HFF-Myc (cell line): ENCODE measurements at places on chromosomes 3 and 15.

GRCh38 chr3:95351158-95351557 lies 1288.3 kb downstream of the NSUN3 start:
- no peak for DNase-seq

GRCh38 chr3:5187920-5188418 lies 462 bp downstream of the EDEM1 start:
- no peak for DNase-seq

DNA sequence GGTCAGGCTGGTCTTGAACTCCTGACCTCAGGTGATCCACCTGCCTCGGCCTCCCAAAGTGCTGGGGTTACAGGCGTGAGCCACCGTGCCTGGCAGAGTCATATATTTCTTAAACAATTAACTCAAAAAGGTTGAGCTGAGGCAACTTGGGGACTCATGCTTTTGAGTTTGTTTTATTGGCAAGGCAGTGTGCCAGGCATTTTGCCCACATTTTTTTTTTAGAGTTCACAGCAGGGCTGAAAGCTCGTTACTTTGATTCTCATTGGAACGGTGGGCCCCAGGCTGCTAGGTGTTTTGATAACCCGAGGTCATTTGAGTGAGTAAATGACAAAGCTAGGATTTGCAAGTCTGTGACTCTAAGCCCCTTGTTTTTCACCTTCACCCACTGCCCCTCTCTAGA lies 76.2 kb downstream of the CCK start:
- no peak for DNase-seq

DNA sequence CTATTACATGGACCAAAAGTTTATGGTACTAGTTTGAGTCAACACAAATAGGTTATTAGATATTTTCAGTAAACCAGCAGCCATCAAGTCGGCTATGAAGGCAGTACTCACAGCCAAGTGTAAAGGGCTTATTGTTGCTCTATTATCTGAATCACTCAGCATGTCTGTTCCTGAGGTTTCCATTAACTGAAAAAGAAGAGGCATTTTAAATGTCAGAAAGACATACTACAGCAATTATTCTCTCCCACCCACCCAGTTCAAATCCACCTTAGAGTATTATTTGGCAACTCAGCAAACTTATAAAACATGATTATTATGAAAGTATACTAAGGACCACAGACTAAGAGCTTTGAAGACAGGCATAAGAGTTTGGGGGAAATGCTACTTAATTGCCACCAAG lies 93.1 kb downstream of the BTD start:
- no peak for DNase-seq

DNA sequence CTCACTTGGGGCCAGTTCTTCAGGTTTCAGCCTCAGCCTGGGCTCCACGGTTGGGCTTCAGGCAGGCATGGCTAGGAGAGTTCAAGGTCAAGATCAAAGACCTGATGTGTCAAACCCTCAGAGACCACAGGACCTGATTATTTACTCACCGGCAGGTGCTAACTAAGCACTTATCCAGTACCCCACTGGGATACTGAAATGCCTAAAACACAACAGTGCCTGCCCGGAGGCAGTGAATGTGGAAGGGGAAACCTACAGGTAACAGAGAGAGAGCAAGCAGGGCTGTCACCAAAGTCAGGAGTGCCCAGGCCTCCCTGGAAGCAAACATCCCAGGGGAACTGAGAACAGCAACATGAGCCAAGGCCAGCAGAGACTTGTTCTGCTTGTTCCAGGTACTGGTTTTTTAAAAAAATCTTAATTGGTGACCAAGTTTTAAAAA lies 6.7 kb downstream of the IDH2 start:
- no peak for DNase-seq

- DNase-seq = no peak
Measured at GRCh38 chr3:63089751-63090132, 188.4 kb upstream of the SYNPR start.

DNA sequence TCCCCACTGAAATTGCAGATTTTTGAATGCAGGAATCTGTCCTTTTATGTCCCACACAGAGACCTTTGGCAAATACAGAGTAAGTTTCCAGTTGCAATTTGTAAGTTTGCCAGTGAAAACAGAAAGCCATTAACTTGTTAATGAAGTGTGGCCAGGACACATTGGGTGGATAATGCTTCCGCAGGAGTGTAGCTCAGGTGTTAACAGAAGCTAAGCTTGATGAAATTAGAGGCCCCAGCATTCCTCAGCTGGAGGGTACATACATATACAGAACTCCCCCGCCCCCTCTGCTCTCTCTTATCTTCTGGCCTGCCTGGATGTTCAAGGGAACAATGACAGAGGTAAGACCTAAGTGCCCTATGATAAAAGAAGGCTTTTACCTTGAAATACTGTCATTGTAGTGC lies 8.1 kb upstream of the LRRC2 start:
- DNase-seq = no peak

GRCh38 chr15:40796512-40796911 lies 10.4 kb upstream of the ZFYVE19 start:
- no peak for DNase-seq

DNA sequence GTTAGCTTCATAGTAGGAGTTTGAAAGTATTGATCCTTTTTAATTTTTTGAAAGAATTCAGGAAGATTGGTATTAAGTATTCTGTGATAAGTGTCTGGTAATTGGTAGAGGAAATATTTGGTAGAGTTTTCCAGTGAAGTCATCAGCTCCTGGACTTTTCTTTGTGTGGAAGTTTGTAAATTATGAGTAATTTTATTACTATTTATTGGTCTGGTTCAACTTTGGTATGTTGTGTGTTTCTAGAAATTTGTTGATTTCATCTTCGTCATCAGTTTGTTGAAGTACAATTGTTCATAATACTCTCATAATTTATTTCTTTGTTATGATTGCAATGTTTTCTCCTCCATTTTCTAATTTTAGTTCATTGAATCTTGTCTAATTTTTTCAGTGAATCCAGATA lies 832.0 kb downstream of the OTOL1 start:
- no peak for DNase-seq

DNA sequence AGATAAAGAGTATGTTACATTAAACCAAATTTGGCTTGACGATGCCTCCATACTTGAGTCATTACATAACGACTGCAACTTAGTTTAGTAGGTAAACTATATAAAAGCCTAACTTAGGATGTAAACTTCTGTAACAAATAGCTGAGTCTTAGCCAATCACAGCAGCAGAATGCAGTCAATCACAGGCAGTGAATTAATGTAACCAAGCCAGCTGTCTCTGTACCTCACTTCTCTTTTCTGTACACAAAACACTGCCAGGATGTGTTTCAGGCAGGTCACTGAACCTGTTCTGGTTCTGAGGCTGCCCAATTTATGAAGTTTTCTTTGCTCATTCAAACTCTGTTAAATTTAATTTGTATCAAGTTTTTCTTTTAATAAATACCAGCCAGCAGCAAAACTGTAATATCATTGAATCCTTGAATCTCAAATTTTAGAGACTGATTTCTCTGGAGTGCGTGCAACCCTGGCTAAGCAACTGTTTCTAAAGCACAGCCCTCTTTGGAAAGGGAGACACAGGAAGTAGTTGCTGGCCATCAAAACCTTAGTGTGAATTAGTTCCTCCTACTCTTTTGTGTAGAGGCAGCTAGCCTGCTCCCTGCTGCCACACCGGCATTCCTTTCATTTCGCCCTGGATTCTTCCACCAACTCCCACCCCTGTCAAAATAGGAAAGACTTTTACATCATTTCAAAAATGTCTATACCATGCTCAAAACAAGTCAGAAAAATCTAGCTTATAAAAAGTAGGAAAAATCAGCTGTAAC lies 15.2 kb downstream of the RFTN1 start:
- no peak for DNase-seq

DNA sequence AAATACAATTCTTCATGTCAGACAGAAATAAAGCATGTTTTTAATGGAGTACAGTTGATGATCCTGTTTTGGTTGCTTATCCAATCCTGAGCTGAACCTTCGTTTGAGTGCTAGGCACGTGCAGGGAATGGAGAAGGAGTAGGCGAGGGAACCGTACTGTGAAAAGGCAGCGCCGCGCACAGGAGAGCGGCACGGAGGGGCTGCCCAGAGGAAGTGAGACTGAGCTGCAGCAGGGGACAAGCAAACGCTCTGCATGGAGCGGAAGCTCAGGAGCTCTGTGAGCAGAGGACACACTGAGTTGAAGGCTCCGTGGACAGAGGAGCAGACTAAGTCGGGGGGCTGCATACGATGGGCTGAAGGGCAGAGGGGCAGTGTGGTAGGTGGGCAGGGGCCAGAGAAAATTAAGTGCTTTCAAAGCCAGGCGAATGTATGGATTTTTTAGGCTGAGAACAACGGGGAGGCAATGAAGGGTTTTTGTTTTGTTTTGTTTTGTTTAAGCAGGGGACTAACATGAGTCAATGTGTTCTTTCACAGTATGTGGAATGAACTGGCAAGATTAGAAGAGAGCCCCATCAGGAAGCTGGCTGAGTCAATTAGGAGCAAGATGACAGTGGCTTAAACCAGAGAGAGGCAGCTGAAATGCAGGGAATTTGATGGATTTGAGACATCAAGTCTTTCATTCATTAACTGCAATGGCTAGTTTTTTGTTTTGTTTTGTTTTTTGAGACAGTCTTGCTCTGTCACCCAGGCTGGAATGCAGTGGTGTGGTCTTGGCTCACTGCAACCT lies 23.8 kb upstream of the TM2D3 start:
- DNase-seq = no peak

- DNase-seq = no peak
Measured at GRCh38 chr15:58386641-58387040, 45.1 kb upstream of the LIPC start.

- DNase-seq = no peak
Measured at GRCh38 chr15:90208356-90208755, 7.2 kb downstream of the SEMA4B start.

- no peak for DNase-seq
Measured at GRCh38 chr3:105222568-105223093, 144.1 kb upstream of the ALCAM start.

- no peak for DNase-seq
Measured at GRCh38 chr15:65076486-65077290, at the start of gene KBTBD13. TSS of gene KBTBD13 (plus strand) at chr15:65076746. CDS start at chr15:65076816, 70 bp downstream.

- DNase-seq = no peak
Measured at GRCh38 chr3:190444576-190445145, 5.0 kb downstream of the TMEM207 start.

DNA sequence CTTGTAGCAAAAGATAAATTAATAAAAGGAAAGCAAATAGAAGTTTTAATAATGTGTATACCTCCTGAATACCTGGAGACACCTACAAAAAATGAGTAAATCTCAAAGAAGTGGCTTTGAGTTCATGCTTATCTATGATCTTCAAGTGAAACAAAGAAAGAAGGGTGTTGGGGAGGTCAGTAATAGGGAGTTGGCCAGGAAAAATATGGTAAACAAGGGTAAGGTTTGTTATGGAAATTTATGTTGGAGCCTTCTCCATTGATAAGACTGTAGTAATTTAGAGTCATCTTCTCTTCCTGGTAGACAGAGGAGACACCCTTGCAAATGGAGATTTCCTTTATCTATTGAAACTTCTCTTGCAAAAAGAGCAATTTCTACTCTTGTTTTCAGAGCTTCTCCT lies 6.6 kb upstream of the CCR8 start:
- DNase-seq = no peak

GRCh38 chr3:57688291-57688690 lies 4.6 kb downstream of the DENND6A start:
- no peak for DNase-seq
